NCI-H446 treated with DMSO at 0.1 percent for 48 hours (cell line): ENCODE measurements at places on chromosomes 7 and 10.

GRCh38 chr10:75000748-75001321, 110.6 kb upstream of the SAMD8 start:
- DNase-seq: no peak

DNA sequence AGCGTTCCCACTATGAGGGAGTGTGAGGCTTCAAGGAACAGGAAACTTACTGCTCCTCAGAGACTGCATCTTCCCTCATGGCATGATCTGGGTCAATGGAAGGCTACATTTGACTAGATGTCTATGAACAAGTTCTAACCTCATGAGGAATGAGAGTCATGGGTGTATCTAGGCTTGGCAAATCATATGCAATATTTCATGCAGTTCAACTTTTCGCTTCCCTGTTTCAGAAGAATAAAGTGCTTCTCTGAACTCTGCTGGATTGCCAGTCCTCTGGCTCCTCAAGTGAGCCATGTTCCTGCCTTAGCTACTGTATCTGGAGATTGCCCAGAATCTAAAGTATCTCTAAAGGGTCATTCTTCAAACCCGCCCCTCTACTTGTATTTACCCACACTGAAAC, 54.3 kb upstream of the SEMA3A start:
- DNase-seq: no peak

DNA sequence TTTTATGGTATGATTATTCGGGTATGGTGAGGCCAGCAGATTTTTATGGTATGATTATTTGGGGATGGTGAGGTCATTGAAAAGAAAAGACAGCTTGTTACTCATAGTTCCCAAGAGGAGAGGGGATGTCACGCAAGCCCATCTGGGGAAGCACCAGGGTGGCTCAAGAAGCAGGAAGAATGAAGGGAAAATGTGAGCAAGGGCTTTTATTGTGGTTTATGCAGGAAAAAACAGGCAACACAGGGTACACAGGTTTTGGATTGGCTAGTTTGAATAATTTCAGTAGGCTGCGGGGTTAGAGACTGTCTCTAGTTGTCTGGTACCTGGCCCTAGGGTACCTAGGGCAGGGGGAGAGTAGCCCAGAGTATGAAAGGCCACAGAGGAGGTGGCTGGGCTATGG, 26.8 kb upstream of the DGKI start:
- DNase-seq: no peak

GRCh38 chr7:122883049-122883680, 3.1 kb downstream of the CADPS2 start:
- DNase-seq: no peak

- no peak for DNase-seq
Observed at GRCh38 chr10:69218831-69219230, 1.3 kb upstream of the HKDC1 start.

DNA sequence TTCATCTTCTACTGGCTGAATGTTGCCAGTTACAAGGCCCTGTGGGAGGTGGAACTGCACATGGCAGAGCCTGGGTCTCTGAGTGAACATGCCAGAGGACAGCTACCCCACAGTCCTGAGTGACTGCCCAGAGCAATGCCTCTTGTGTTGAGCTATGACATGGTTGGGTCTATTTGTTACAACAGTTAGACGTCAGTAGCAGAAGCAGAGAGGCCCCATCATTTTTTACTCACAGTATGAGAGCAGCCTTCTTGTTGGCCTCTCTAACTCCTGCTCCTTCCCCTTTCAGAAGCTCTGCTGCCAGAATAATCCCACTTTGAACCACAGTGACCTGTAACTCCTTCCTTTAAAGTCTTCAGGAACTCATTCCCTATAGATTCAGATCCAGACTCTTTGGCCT, 30.8 kb upstream of the NRP1 start:
- no peak for DNase-seq

DNA sequence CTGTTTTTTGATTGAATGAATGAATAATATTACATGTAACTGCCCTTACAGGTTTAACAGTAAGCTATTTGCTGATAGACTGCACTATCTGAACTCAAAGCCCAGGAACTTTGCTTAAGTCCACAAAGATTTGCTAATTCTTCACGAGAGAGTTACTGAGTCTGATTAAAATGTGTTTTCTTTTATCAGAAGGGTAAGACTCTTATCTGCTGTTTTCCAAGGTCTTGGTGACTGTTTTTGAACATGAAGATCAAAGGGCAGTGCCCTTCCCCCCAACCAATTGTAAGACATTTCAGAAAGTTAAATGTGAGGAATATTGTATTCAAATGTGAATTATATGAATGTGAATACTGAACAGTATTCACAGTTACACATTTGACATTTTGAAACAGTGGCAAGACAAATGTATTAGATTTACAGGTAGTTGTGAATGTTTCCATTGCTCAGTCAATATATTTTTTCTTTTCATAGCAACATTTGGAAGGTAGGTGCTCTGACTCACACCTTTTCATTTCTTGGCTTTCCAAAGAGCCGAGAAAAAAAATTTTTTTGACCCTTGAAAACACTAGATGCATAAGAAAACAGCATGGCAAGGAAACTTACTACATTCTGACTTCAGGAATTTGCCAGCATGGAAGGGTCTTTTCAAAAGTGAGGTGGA, 62.7 kb downstream of the DKK1 start:
- no peak for DNase-seq

DNA sequence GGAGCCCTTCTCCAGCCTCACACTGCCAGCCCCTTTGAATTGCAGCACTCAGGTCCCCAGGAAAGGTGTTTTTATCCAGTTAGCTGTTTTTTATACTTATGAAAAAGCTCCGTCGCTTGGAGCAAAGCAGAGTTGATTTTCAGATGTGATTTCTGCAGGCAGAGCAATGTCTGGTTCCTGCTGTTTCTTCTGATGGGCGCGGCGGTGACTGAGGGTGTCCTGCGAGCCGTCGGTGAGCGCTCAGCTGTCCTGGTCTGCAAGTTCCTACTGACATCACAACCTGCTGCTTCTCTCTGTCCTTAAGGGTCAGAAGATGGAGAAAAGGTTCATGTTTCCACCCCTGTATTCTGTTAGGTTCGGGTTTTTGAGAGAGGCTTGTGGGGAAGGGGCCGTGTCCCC, 109.6 kb upstream of the FAM20C start:
- no peak for DNase-seq

- DNase-seq: no peak
Observed at GRCh38 chr7:74074770-74075169, 8.8 kb upstream of the LIMK1 start.

DNA sequence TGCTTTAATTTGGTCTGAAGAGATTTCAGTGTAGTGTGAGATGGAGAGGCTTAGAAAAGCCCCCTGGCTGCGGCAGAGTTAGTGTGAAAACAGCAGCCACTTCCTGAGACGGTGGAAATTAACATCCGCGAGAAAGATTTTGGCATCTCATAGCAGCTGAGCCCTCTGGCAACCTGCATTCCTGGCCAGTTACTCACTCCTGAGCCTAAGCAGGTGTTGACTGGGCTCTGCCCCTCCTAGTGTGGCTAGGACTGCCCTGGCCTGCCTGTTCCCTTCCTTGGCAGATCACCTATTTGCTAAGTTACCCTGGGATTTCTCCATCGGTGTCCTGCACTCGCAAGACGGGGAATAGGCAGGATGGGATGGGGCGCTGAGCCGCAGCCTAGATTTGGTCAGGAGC, 57.6 kb upstream of the LMTK2 start:
- DNase-seq: no peak

DNA sequence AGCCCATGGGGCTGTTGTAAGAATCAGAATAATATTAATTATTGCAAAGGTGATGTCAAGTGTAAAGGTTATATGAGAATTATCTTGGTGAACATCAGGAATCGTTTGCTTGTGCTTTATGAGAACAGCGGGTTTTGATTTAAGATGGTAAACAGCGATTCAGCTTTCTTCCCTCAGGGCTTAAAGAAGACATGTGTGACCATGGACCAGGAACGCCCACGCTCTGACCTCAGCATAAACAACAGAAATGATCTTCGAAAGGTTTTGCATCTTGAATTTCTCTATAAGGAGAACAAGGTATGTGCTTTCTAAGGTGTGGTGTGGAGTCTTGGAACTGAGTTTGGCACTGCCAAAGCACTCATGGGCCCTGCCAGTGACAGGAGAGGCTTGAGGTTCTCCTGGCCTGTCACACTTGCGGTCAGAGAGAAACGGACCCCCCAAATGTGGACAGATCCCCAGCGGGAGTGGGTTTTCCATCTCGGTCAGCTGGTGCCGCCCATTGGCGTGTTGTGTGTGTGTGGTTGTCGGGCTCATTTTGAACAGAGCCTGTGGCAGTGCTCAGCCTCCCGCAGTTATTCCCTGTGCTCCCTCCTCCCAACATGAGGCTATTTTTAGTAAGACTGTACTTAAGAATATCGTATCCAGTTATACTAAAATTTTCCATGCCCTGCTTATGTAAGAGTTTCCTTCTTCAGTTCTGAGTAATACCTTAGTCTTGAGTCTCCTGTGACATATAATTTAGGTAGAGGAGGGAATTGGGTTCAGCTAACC, 7.2 kb downstream of the MINDY4 start:
- no peak for DNase-seq

- no peak for DNase-seq
Observed at GRCh38 chr7:128879461-128879938, 16.8 kb downstream of the ATP6V1F start.

- no peak for DNase-seq
Observed at GRCh38 chr7:157021071-157021870, 10.8 kb upstream of the MNX1 start.

GRCh38 chr10:27660711-27661110, 84.9 kb downstream of the MKX start:
- no peak for DNase-seq

- DNase-seq: no peak
Observed at GRCh38 chr7:427506-428103, 92.0 kb downstream of the PDGFA start.

DNA sequence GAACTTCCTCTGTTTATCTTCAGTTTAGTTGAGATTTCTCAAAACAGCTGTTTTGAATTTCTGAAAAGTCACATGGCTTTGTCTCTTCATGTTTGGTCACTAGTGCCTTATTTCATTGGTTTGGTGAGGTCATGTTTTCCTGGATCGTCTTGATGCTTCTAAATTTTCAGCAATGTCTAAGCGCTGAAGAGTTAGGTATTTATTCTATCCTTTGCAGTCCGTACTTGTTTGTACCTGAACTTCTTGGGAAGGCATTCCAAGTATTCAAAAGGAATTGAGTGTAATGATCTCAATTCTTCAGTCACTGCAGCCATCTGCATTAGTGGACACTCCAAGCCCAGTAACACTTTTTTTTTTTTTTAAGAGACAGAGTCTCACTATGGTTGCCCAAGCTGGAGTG, 67.7 kb downstream of the HERC4 start:
- DNase-seq: no peak

DNA sequence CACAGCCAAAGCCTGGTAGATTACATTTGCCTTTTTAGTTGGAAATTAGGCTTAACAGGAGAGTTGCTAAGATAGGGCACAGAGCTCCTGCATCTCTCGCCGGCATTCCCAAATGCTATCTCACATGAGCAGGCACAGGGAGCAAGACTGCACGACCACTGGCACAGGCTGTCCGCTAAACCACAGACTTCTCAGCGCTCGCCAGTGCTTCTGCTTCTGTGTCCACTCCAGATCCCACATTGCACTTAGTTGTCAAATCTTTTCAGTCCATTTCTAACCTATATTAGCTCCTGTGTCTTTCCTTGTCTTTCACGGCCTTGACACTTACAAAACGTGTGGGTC, 138.9 kb downstream of the EGFR start:
- DNase-seq: no peak

GRCh38 chr10:103540722-103541121, 47.2 kb downstream of the NEURL1 start:
- DNase-seq: no peak

- DNase-seq: no peak
Observed at GRCh38 chr7:48924433-48924832, at the start of gene CDC14C. Gene CDC14C, plus strand, starts transcription at chr7:48924547. Its CDS starts 126 bp downstream, at chr7:48924673.

GRCh38 chr10:76922666-76923065, 714.9 kb downstream of the KCNMA1 start:
- no peak for DNase-seq

DNA sequence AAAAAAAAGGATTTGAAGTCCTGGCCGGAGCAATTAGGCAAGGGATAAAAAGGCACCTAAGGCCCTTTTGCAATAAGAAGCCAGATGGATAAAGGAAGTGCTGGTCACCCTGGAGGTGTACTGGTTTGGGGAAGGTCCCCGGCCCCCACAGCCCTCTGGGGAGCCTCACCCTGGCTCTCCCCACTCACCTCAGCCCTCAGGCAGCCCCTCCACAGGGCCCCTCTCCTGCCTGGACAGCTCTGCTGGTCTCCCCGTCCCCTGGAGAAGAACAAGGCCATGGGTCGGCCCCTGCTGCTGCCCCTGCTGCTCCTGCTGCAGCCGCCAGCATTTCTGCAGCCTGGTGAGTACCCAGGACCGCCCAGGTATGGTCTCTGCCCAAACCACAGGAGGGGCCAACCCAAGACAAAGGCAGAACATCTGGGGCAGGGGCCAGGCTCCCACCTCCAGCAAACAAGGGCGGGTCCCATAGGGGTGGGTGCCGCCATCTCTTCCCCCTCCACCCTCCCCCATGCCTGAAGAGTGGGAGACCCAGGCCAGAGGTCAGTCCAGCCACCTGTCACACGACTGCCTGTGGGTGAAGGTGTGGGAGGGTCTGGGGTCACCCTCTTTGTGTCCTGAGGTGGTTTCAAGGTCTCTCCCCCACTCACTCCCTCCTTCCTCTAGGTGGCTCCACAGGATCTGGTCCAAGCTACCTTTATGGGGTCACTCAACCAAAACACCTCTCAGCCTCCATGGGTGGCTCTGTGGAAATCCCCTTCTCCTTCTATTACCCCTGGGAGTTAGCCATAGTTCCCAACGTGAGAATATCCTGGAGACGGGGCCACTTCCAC, at the start of gene PILRB:
Gene PILRB (plus strand): TSS at position 91 of the 830 bp plus-strand sequence. CDS start 186 bp downstream, at position 277.
- DNase-seq: no peak

DNA sequence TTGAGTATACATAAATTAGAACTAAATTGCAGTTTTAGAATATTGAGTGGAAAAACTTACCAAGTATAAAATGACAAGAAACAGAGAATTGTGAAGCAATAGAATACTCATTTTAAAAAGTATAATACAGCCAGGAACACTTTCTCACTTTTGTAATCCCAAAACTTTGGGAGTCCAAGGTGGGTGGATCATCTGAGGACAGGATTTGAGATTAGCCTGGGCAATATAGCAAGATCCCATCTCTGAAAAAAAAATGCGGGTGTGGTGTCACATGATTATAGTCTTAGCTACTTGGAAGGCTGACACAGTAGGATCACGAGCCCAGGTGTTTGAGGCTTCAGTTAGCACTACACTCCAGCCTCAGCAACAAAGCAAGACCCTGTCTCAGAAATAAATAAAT, 440.9 kb upstream of the POT1 start:
- DNase-seq: no peak

DNA sequence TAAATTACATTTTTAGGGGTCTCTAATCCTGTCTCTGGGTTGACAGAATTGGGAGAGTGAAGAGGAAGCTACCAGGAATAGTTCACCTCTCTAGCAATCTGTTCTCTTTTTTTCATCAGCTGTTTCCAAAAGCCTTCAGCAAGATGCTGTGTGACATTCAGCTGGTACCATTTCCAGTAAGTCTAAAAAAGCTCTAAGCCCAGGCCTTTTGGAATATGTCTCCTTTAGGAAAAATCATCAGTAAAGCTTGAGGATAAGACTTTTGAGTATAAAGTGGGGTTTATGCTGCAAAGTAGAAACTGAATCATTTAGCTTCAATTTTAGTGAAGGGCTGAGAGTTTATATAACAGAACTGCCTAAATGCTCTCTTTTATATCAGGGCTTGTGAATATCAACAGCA, 81.5 kb downstream of the CCNY start:
- no peak for DNase-seq

- DNase-seq: no peak
Observed at GRCh38 chr7:66699998-66700397, 40.5 kb upstream of the RABGEF1 start.

GRCh38 chr10:128098631-128099030, 27.6 kb downstream of the MKI67 start:
- DNase-seq: no peak
